ENCODE measurements at places on chromosomes 2 and 18.

- peak; percentile 40 for DNase-seq
Measured at GRCh38 chr2:84486441-84487115, 27.5 kb upstream of the SUCLG1 start.

DNA sequence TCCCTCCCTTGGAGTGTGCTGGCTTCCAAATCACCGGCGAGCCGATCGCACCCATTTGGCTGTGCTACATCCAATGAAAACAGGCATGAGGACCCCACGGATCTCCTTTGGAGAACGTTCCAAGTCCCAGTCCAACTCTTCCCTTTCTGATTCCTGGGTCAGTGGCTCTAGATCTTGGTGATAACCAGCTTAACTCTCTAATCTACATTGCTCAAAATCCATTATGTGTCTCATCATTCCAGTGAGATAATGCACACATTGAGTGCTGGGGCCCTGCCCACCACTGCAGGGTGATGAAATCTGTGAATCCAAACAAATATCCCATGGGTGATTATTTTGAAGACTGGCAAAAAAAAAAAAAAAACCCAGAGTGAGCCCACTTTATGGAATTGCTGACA, 232.7 kb upstream of the COPS8 start:
- DNase-seq: no peak

- DNase-seq: no peak
Measured at GRCh38 chr2:31287654-31288053, 53.7 kb downstream of the EHD3 start.

- DNase-seq: no peak
Measured at GRCh38 chr2:158184556-158185343, 83.1 kb downstream of the UPP2 start.

DNA sequence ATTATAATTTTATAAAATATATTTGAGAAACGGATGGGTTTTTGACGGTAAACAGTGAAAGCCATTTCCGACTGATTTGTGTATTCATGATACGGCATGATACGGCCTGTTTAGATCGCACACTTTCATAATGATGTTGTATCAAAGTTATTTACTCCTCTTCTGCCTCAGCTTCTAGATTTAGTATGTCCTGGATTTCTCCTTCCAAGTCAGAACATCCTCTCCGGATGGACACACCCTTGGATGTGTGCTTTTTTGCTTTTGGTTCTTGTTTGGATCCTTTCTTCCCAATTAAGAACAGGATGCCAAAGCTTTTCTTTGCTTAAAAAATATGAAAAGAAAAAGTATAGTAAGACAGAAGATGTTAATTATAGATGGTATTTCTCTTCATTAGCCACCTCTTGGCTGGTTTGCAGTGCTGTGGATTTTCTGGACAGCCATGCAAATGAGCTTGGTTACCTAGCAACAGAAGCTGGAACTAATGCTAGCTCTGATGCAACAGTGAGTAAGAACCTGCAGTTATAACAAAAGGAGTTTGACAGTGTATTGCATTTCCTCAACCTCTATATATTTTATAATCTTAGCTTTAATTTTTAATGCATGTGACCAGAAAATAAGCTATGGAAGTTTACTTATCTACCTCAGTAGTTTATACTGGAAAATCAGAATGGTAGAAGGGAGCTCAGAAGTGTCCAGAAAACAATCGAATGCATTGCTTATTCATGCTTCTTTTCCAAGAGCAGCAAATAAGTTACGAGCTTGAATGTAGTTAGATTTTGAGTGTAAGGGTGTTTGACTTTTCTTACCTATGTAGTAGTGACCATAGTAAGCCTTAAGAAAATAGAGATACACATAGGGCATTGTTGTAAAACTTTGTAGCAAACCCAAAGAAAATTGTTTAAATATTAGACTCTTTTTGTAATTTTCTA, 27.9 kb downstream of the RMND5A start:
- peak; percentile 64 for DNase-seq

DNA sequence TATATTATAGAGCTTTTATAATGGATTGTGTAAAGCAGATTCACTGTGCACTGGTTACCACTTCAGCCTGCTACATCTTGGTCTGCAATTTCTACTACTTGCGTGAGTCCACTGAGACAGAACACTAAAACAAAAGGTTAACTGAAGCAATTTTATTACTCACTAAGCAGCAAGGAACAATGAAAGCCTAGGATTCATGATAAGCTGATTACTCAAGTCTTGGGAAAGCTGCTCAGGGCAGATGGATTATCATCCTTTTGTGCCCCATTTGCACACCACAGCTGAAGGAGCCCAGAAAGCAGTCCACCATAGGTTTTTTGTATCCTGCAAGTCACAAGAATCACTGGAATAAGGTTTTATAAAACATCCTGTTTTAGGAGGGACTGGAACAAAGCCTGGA, 1215.2 kb upstream of the TMEFF2 start:
- no peak for DNase-seq

- peak; percentile 86 for DNase-seq
Measured at GRCh38 chr2:157874997-157875640, 1.0 kb downstream of the ACVR1 start.

DNA sequence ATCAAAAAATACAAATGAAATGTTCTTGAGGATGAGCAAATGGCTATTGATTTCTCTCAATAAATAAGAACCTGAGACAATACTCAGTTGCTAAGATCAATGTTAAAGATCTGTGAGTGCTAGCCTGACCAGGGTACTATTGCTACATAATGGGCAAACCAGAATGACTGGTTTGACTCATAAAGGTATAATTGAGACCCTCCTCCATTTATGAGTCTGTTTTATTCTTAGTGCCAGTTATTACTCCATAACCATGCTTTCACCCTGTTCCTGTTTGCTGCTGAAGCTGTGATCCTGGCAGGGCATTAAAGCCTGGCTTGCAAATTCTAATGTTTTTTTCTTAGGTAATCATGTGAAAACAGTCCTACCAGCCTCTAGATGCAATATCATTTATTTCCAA, 56.6 kb upstream of the PPM1B start:
- no peak for DNase-seq

DNA sequence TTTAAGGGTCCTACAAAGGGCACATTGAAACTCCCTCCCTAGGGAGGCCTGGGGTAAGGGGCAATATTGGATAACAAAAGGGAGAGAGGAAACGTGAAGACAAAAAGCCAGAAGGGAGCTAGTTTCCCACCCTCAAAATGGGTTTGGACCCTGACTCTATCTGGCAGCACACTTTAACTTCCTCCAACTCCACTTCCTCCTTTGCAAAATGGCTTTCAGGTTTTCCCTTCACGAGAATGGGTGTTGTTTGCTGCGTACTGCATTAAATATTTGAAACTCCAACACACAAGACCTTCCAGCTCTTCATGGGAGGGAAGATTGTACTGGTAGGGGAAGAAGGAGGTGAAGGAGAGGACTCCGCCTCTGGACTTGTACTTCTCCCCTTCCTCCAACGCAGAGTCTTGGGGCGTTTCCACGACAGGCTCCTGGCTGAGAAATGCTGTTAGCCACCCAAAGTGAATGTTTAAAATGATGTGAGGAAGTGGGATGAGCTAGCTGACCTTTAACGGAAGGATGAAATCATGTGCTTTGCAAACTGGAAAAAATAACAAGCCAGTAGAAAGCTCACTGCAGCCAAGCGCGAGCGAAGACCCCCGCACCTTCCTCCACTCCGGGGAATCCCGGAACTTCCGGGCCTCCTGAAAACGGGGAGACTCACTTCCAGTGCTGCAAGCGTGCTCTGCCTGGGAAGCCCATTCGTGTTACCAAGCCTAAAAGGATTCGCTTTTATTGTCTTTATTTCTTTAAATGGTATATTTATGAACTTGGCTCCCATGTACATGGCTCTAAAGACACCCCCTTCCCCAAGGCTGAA, 85.6 kb downstream of the VIT start:
- no peak for DNase-seq

GRCh38 chr2:147910990-147911473, 66.2 kb downstream of the ACVR2A start:
- DNase-seq: peak; percentile 20

- DNase-seq: no peak
Measured at GRCh38 chr2:74691929-74692328, 37.9 kb downstream of the SEMA4F start.

GRCh38 chr2:216243026-216243425, 129.3 kb downstream of the MARCHF4 start:
- no peak for DNase-seq

DNA sequence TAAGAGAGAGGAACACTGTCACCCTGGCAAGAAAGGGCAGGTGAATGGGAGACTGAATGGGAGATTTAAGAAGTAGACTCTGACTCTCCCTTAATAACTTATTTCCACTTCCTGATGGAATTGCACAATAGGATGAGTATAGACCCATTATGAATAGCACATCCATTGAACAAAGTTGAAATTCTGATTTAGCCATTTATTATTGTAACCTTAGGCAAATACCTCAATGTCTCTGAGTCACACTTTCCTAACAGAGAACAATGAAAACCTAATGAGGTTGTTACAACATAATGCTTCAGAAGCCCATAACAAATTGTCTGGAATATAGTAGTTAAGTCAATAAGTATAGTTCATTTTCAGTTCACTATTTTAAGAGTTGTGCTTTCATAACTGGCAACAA, 78.9 kb downstream of the NRXN1 start:
- peak; percentile 87 for DNase-seq

- no peak for DNase-seq
Measured at GRCh38 chr18:13574761-13575160, 151.6 kb downstream of the FAM210A start.

- DNase-seq: no peak
Measured at GRCh38 chr2:151481744-151482143, 72.0 kb downstream of the RIF1 start.

- no peak for DNase-seq
Measured at GRCh38 chr18:12456441-12456840, 48.7 kb downstream of the PRELID3A start.

DNA sequence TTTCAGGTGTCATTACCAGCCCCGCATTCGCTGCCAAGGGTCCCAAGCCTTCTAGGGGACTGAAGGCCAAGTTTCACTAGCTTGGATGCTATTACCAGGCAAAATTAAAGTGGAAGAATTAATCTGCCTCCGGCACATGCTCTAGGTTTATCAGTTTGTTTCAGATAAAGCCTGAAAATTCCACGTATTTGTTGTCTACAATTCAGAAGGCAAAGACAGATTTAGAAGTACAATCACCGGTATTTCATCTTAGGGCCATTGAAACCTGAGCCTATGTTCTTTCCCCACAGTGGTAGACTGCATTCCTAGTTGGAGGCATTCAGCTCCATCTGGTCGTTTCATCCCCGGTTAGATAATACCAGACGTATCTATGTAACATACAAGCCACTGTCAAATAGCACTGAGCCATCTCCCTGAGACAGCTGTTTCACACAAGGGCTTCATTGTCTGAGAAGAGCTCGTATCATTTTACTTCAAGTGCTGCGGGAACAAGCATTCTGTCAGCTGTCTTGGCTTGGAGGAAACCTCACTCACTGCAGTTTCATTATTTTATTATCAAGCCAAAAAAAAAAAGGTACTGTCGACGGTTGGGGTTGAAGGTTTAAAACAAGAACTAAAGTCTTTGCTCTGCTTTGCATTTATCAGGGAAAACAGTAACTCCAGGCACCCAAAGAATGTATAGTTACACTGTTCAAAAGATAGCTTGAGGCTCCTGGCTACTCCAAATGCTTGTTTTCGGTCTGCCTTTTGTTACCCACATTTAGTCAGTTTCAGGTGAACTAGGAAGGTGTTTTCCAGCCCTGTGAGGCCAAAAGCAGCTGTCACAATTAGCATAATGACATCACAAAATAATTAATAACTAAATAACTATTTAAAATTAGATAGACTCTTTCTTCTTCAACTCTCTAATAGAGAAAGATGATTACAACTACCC, 76.7 kb downstream of the TGIF1 start:
- peak; percentile 77 for DNase-seq

DNA sequence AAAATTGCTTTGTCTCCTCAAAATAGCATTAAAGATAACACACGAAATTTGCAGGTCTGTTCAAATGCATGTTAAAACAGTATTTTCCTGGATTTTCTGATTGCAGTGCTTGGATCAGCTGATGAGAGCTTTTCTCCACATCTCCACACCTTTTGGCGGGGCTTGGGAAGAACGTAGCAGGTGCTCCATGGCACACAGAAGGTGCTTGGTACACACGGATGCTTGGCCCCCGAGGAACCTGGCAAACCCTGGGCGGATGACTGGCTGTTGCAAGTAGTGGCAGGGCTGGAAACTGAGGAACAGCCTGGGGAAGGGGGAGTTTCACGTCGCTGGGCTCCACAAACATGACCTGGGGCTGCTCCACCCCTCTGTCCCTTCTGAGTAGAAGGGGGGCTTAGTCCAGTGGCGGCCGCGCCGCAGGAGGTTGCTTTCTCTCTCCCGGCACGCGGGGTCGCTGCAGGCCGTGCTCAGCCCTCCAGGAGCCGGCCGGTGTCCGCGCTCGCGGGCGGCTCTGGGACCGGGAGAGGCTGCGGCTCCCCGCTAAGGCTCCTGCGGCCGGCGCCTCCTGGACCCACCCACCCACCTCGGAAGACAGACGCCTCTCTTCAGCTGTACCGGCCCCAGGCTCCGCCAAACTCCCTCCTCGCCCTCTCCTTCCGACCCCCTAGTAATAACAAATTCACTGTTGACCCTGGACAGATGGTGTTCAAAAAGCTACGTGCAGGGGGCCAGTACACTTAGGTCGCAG, 69.3 kb downstream of the MARCO start:
- no peak for DNase-seq

DNA sequence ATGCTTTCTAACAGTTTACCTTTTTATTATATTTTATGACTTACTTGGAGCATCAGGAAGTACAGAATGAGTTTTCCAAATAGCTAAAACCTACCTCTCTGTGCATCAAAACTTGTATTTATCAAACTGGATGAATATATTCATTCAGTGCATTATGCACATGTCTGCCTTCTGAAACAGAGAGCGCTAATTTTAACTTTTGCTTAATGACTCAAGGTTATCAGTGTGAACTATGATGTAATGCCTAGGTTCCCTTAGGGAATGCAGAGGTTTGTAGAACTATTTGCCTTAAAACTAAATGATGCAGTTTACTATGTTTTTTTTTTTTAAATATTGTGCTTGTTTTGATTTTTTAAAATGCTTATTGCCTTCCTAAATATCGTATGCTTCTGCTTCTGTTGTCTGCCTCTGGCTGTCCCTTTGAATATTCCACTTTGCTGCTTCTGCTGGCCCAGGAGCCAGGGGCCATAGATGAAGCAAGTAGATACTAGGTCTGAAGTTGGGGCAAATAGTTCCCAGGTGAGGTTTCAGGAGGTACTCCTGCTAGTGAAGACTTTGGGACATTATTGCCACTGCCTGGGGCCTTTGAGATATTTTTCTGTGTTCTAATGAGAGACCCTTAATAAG, 16.5 kb downstream of the TMEM178A start:
- no peak for DNase-seq

GRCh38 chr18:54260396-54261072, 8.8 kb upstream of the POLI start:
- no peak for DNase-seq

- no peak for DNase-seq
Measured at GRCh38 chr2:16026816-16027501, 86.6 kb downstream of the MYCN start.

Data from skeletal muscle cell (primary cell).